Kidney glomerular epithelial cell (primary cell): ENCODE measurements at places on chromosomes 13 and 19.

GRCh38 chr19:7636691-7637373 lies at the start of gene STXBP2:
Gene STXBP2, plus strand, starts transcription at chr19:7637110. Its CDS starts 40 bp downstream, at chr19:7637150.
- DNase-seq = peak; percentile 46

- DNase-seq = no peak
These were observed 6.3 kb downstream of the CALM3 start for GRCh38 chr19:46607448-46607841.

GRCh38 chr13:46885018-46885417 lies 11.8 kb downstream of the HTR2A start:
- DNase-seq = peak; percentile 56

- no peak for DNase-seq
These were observed 36.1 kb downstream of the CSNK1G2 start for GRCh38 chr19:1977120-1977519.

DNA sequence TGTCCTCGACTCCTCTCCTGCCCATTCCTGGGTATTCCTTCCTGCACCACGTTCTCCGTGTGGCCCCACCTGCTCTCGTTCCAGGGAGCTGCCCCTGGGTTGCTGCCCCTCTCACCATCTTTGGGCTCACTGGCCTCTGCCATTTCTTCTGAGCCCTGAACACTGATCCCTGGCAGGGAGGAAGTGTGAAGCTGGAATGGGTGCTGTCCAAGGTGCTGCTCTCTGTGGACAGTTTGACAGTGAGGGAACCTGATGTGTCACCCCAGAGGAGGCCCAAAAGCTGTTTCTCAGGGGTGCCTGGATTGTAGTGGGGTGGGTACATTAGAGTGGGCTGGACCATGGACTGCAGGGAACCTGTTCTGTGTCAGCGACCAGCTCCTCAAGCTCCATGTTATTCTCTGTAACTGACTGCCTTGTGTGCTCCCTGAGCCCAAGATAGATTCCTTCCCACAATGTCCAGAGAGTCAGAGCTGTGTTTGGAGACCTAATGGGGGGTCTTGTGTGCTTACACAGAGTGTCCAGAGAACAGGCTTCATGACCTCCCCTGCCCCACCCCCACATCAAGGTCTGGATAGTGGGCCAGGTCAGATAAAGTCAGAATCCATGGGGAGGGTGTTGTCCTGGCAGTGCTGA lies 7.2 kb upstream of the CEACAM8 start:
- DNase-seq = peak; percentile 21

- no peak for DNase-seq
These were observed 16.4 kb upstream of the PRR19 start for GRCh38 chr19:42285541-42285941.

- DNase-seq = no peak
These were observed 1.3 kb downstream of the SHISA7 start for GRCh38 chr19:55441692-55442321.

GRCh38 chr19:28966737-28967399 lies 246.1 kb downstream of the UQCRFS1 start:
- peak; percentile 88 for DNase-seq

- no peak for DNase-seq
These were observed 494.6 kb downstream of the DCT start for GRCh38 chr13:93984876-93985275.

- no peak for DNase-seq
These were observed 9.9 kb upstream of the PLA2G4C start for GRCh38 chr19:48120505-48120904.

- no peak for DNase-seq
These were observed 67.3 kb upstream of the ITM2B start for GRCh38 chr13:48165727-48166126.

DNA sequence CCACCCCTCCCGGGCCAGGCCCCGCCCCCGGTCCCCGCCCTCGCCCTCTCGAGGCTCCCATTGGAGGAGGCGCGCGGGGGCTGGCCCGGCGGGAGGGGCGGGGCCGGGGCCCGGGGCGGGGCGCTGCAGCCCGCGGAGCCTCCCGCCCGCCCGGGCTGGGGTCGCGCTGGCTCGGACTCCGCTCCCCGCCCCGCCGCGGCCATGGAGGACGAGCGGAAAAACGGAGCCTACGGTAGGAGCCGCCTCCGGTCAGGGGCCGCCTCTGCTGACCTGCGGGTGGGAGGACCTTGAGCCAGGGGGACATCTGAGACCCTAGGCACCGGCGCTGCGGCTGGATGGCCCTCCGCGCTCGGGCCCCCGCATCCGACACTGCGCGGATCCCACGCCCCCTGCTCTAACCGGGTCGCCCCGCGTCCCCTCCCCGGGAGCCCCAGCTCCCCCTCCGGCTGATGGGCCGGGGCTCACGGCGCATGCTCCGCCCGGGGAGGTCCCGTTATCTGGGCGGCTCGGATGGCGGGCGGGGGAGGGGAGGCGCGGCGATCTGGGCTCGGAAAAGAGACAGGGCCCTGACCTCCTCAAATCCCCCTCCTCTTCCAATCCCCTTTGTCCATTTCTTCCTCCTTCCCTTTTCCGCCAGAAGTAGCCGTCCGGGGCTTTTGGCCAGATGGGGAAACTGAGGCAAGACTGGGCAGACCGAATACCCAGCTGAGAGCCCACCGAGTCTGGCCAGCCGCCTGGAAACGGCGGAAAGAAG lies 15.4 kb upstream of the AP1M2 start:
- DNase-seq = peak; percentile 46

- peak; percentile 48 for DNase-seq
These were observed at the start of gene ZNF556 for GRCh38 chr19:2867025-2867991. Gene ZNF556, plus strand, starts transcription at chr19:2867335. Its CDS starts 87 bp downstream, at chr19:2867422.

DNA sequence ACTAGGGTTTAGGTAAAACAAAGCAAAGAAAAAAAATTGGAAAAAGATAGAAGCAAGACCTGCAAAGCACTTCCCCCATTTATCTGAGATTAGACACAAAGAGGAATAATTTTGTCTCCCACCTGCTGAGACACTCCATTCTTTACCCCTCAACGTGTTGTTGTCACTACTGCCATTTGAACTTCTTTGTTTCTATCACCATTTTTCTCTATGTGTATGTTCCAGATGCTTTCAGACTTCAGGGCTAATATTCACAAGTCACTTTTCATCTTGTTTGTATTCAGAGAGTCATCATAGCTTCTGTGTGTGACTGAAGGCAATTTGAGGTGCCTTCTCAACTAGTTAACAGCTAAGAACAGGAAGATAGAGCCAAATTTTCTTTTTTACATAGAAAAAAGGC lies 512.5 kb downstream of the TBC1D4 start:
- DNase-seq = no peak

- DNase-seq = no peak
These were observed 489.1 kb upstream of the TSHZ3 start for GRCh38 chr19:31838163-31838815.

DNA sequence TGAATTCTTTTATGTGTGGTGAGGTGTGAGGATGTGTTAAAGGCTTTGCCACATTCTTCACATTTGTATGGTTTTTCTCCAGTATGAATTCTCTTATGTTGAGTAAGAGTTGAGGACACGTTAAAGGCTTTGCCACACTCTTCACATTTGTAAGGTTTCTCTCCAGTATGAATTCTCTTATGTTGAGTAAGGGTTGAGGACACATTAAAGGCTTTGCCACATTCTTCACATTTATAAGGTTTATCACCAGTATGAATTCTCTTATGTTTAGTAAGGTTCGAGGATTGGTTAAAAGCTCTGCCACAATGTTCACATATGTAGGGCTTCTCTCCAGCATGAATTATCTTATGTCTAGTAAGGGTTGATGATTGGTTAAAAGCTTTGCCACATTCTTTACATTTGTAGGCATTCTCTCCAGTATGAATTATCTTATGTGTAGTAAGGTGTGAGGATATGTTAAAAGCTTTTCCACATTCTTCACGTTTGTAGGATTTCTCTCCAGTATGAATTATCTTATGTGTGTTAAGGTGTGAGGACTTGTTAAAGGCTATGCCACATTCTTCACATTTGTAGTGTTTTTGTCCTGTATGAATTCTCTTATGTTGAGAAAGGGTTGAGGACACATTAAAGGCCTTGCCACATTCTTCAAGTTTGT lies 27.1 kb downstream of the ZNF724 start:
- no peak for DNase-seq

DNA sequence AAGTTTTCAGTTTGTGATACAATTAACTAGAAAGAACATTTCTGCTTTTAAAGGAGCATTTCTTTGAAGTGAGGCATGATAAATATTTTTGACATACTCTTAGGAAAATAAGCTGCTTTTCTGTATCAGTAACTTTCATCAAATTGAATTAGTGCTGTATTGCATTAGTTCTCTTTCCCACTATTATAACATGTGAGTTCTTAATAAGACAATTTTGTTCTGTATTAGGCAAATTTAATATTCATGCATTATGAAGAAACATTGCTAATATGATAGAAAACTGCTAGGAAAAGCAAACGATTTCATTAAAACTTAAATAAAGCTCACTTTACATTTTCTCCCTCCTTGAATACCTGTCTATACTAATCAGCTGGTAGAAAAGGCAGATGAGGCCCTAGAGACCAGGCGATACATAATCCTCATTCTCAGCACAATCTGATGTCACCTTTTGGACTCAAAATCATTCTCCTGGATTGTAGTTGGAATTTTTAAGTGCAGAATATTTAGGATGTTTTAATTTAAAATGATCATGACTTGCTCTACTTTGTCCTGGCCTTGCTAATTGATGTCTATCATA lies 1636.8 kb downstream of the PCDH9 start:
- DNase-seq = no peak

DNA sequence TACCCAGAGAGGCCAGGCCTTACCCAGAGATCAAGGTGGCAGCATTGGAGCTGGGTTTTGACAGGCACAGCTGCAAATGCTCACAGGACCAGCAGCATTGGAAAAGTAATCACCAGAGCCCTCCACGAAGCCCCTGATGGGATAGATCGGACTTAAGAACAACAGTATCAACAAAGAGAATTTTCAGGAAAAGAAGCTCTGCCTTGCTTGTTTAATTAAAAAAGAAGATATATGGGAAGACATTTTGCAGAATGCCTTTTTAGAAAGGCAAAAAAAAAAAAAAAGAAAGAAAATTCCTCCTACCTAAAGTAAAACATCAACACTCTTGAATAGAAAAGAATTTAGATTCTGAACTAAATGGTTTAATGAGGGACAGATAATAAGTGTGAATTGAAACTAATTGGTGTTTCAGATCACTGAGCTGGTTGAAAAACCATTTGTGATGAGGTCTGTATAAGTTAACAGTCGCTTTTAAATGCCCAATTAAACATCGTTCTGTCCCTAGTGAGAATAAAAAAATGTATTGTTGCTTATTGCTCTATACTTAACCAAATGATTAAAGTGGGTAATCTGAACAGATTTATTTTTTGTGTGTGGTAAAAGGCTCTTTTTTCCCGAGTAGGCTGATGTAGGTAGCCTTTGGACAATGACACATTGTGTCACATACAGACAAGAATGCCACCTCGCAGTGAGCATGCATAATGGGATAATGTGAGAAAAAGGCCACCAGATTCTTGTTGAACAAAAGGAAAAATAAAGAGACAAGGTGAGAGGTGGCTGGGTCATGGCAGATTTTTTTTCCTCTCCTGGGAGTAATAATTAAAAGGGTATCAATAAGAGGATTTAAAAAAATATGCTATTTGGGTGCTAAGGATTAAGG lies 93.0 kb upstream of the ARGLU1 start:
- no peak for DNase-seq

GRCh38 chr19:41529484-41530183 lies 46.3 kb upstream of the CEACAM21 start:
- DNase-seq = no peak

- peak; percentile 86 for DNase-seq
These were observed 339.0 kb downstream of the RFC3 start for GRCh38 chr13:34156841-34157365.

GRCh38 chr13:46213242-46213641 lies 1.5 kb downstream of the LRRC63 start:
- peak; percentile 38 for DNase-seq

GRCh38 chr13:50919277-50919676 lies 9.7 kb downstream of the RNASEH2B start:
- DNase-seq = no peak

- no peak for DNase-seq
These were observed 7.2 kb upstream of the BCL3 start for GRCh38 chr19:44741258-44741731.

- no peak for DNase-seq
These were observed 65.2 kb upstream of the POSTN start for GRCh38 chr13:37663724-37664123.

- no peak for DNase-seq
These were observed 35.9 kb downstream of the ZNF627 start for GRCh38 chr19:11633223-11633622.
